ENCODE measurements at places on chromosomes 5 and 9. TPM values are rescaled to one million over a fixed set of nuclear protein-coding genes. Genes with fewer than 3 reads are reported as not detected.

Gene LCP2
- 232 TPM for total RNA-seq

Gene TRIM7
- total RNA-seq, result 1.4 TPM

DNA sequence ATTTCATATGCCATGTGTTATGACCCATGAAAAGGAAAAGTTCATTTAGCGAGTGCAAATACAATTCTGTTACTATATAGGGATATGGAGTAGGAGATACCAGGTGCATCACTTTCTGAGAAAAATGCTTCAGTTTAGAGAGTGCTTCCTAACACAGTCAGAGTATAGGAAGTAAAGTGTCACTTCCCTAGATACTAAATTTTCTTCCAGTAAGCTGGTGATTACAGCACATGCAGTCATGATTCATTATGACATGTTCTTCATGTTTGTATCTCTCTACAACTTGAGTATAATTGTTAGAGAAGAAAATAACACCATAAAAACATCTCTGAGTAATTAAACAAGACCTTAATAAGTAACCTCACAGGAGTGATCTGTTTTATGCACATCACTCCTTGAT, 837.0 kb downstream of the DNAH5 start:
- no peaks in the 10 kb centered on the region for H3K4me1 ChIP-seq
- no peak for DNase-seq
- no peak overlapping the region for H3K27ac ChIP-seq
- no peak overlapping the region for H3K4me3 ChIP-seq

- no peaks in the 10 kb centered on the region for H3K36me3 ChIP-seq
- no peak overlapping the region for H3K4me3 ChIP-seq
- DNase-seq, result no peak
- no peaks in the 10 kb centered on the region for H3K27me3 ChIP-seq
- no peak overlapping the region for H3K27ac ChIP-seq
These were observed 50.9 kb downstream of the MVB12B start for GRCh38 chr9:126377536-126377935.

- H3K36me3 ChIP-seq, result no peaks in the 10 kb centered on the region
- H3K27me3 ChIP-seq, result peaks cover 14% of the 10 kb centered on the region
- DNase-seq, result no peak
- peaks cover 4% of the 10 kb centered on the region for H3K4me1 ChIP-seq
- H3K27ac ChIP-seq, result no peak overlapping the region
These were observed 28.1 kb downstream of the PDE6A start for GRCh38 chr5:149916334-149917072.

Gene TMC1
- not detected for total RNA-seq

Gene ZNF484
- 7.2 TPM for total RNA-seq

Gene ADGRD2
- not detected for total RNA-seq

DNA sequence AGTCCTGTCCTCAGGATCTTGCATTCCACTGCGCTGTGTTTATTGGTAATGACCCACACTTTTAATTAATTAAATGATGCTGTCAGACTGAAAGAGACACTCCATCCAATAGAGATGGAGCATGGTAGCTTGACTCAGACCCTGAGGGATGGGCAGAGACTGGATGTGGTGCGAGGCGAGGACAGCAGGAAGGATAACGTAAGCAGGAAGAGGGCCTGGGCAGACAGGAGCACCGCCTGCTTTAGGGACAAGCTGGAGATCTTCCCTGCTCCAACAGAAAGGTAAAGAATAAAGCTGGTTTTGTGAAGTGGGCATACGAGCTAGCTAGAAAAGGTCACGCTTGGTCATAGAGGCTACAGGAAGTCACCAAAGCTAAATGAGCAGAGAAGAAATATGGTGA, 3.6 kb upstream of the DOCK8 start:
- H3K4me1 ChIP-seq, result peaks cover 4% of the 10 kb centered on the region
- no peak for DNase-seq
- H3K4me3 ChIP-seq, result no peak overlapping the region
- peaks cover 6% of the 10 kb centered on the region for H3K27me3 ChIP-seq
- no peaks in the 10 kb centered on the region for H3K36me3 ChIP-seq

DNA sequence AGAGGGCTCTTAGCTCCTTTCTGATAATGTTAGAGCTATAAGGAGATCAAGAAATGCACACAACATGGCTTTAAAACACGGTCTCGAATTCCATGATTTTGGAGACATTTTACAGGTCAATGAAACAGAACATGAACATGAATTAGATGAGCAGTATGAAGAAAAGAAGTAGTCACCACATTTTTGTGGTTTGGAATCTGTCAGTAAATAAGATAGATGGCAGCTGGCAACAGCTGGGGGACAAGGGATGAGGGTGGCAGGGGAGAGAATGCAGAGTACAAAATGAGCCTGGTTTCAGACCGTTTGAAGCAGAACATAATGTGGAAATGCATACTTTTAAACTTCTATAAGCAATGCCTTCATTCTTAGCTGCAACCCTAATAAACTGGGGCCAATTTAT, 107.1 kb downstream of the OXCT1 start:
- no peak overlapping the region for H3K4me3 ChIP-seq
- peaks cover 4% of the 10 kb centered on the region for H3K4me1 ChIP-seq
- no peaks in the 10 kb centered on the region for H3K27me3 ChIP-seq
- H3K36me3 ChIP-seq, result peaks cover 61% of the 10 kb centered on the region
- DNase-seq, result no peak

DNA sequence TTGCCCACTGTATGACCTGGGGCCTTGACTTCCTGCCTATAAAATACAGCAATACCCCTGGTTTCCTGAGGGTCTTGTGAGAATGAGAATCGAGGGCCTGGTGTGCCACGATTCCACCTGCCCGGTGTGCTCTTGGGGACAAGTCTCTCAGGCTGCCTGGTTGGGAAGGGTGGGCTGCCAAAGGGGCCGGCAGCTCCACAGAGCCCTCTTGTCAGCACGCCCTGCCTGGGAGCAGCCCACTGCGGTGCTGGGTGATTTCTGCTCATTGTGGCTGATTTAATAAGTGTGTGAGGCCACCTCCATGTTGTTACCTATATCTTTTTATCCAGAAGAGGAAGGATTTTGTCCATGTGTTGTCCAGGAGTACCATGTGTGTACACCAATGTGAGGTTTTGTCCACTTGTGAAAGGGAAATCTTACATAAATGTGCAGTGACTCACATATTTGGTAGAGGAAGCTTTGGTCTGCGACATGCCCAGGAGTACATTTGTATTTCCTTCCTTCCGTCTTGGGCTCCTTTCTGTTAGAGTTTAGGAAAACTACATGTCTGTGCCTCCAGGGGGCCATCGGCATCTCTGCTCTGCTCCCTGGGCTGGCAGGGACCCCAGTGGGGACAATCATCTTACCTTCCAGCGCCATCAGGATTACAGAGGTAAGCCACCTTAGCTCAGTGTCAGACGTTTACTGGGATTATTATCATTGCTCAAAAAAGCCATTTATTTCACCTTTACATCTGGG, 108.6 kb downstream of the PHF2 start:
- no peak overlapping the region for H3K4me3 ChIP-seq
- no peaks in the 10 kb centered on the region for H3K27me3 ChIP-seq
- H3K4me1 ChIP-seq, result no peaks in the 10 kb centered on the region
- H3K36me3 ChIP-seq, result no peaks in the 10 kb centered on the region
- no peak overlapping the region for H3K27ac ChIP-seq

Gene ASPN
- not detected for total RNA-seq

- no peak overlapping the region for H3K27ac ChIP-seq
- no peak overlapping the region for H3K4me3 ChIP-seq
- H3K4me1 ChIP-seq, result no peaks in the 10 kb centered on the region
- H3K27me3 ChIP-seq, result peaks cover 2% of the 10 kb centered on the region
These were observed 98.5 kb downstream of the ITGA1 start for GRCh38 chr5:52886206-52886605.

Gene BAAT
- not detected for total RNA-seq

DNA sequence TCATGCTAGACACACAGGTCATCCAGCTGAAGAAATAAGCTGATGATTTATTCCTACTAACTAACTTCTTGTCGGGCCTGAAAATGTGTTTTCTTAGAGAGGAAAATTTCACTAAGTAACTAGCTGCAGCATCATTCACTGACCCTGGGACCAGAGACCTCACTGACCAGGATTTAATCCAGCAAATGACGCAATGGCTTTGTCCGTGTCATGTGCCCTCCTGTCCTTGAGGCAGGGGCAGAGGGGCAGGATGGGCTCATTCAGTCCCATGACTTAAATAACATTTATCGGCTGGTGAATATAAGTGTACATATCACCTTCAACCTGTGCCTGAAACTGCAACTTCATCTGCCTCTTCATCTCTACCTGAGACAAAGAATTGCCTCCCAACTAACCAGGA, 154.8 kb downstream of the SEMA5A start:
- no peaks in the 10 kb centered on the region for H3K4me1 ChIP-seq
- no peaks in the 10 kb centered on the region for H3K27me3 ChIP-seq

Gene PDLIM4
- total RNA-seq, result 0.21 TPM

- no peaks in the 10 kb centered on the region for H3K4me1 ChIP-seq
- no peak for DNase-seq
These were observed 193.2 kb downstream of the GADD45G start for GRCh38 chr9:89797937-89798455.

DNA sequence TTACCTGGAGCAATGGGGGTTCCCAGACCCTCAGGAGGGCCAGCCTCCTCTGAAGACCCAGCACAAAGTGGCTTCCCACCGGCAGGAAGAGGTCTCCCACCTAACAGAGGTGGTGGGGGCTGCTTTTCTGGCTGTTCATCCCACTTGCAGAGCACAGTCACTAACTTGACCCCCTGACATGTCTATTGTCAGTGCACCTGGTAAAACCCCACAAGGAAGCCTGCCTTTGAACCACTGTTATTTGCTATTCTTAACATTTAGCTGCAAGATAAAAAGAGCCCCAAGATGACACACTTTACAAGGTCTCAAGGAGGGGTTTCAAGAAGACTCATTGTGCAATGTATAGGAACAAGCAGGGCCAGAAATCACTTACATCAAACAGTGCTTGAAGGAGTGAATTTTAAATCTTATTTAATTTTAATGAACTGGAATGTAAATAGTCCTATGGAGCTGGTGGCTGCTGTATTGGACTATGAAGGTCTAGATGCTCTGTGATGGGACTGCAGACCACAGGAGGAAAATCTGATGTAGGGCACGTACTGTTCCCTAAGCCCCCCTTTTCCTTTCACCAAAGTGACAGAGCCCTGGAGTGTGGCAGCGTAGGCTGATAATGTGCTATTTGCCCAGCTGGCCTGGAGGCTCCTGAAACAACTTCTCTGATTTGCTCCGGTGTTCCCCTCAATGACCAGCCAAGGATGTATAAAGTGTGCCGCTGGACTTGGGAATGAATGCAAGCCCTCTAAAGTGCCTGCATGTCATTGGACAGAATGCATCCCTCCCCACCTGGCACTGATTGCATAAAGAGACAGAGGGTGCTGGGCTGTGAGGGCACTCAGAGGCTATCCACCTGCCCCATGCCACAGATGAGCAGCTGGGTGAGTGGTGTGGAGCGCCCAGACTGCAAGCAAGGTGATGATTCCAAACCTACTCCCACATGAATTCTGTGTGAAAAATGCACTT, 80.2 kb downstream of the PTPN3 start:
- H3K27ac ChIP-seq, result peak overlapping the region; percentile 63
- H3K36me3 ChIP-seq, result no peaks in the 10 kb centered on the region
- peaks cover 32% of the 10 kb centered on the region for H3K4me1 ChIP-seq
- H3K4me3 ChIP-seq, result no peak overlapping the region
- no peak for DNase-seq
- H3K27me3 ChIP-seq, result peaks cover 22% of the 10 kb centered on the region

DNA sequence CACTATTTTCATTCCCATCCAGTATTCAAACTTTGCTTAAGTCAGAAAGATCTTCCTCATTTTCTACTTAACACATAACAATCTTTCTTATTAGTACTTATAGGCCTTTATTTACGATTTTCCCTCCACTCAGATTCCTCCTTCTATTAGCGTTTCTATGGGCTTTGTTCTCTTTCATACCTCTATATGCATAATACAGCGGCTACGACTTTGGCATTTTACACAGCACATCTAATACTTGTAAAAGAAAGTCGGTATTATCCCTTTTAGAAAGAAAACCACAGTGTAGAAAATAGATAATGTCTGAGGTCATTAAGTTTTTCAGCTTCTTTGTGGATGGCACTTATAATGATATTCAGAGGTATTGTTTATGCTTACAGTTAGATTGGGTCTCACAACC, 8.4 kb downstream of the RBM18 start:
- DNase-seq, result no peak
- H3K27ac ChIP-seq, result peak overlapping the region; percentile 47
- H3K36me3 ChIP-seq, result peaks cover 36% of the 10 kb centered on the region
- no peak overlapping the region for H3K4me3 ChIP-seq

DNA sequence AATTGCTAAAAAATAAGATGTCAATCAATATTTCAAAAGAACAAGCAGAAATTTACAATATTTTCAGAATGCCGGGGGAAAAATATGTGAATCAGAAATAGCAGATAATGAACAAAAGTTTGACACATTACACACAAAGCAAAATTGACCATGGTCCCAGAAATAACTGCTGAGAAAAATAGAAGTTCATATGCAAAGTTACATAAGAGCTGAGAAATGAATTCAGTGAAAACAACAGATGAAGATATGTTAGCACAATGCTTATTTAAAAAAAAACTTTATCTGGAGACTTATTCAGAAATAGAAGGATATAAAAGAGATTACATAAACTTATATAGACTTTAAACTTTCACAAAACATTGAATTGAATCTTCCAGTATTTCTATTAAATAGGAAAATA, 1483.7 kb upstream of the ACO1 start:
- no peaks in the 10 kb centered on the region for H3K27me3 ChIP-seq
- no peak overlapping the region for H3K27ac ChIP-seq
- no peaks in the 10 kb centered on the region for H3K4me1 ChIP-seq
- no peak overlapping the region for H3K4me3 ChIP-seq

DNA sequence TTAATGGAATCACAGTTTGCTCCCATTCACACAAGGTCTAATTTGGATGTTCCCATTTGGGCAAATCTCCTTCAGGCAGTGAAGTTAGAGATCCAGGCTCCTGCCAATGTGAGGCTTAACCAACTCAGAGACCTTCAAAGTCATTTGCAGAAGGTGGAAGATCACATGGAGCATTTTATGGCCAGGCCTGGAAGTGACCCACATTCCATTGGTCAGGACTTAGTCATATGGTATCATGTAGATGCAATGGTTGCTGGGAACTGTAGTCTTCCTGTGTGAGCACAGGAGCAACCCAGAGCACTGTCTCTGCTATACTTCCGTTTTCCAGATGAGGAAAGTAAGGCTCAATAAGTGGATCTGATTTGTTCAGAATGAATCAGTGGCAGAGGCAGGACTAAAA, 292.7 kb upstream of the SMARCA2 start:
- no peak overlapping the region for H3K4me3 ChIP-seq
- peaks cover 21% of the 10 kb centered on the region for H3K27me3 ChIP-seq
- no peak overlapping the region for H3K27ac ChIP-seq

Gene TEX48
- 0.75 TPM for total RNA-seq
